ENCODE measurements at places on chromosomes 11 and 22.

DNA sequence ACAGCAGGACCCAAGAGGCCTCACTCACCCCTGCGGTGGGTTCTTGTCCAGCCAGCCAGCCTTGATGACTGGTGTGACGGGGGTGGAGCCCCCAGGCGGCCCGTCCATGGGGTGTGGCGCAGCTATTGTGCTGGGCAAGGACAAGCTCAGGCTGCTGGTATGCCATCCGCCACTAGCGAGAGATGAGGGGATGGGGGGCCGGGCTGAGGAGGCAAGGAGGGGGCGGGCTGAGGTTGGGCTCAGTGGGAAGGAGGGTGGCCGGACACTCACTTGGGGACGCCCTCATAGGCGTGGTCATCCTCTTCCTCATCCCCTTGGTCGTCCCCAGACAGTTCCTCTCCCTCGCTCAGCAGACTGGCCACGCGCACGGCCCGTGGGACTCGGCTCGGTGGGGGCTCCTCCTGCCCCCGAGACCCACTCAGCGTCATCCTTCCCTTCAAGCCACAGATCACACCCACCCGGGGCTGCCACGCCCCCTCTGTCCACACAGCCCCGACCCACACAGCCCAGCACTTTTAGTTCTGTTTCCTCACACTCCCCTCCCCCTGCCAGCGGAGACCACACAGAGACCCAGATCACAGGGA, 38.0 kb upstream of the PDE2A start:
- no peak for DNase-seq

- DNase-seq = no peak
Observed at GRCh38 chr22:35664955-35665587, 16.8 kb downstream of the APOL6 start.

DNA sequence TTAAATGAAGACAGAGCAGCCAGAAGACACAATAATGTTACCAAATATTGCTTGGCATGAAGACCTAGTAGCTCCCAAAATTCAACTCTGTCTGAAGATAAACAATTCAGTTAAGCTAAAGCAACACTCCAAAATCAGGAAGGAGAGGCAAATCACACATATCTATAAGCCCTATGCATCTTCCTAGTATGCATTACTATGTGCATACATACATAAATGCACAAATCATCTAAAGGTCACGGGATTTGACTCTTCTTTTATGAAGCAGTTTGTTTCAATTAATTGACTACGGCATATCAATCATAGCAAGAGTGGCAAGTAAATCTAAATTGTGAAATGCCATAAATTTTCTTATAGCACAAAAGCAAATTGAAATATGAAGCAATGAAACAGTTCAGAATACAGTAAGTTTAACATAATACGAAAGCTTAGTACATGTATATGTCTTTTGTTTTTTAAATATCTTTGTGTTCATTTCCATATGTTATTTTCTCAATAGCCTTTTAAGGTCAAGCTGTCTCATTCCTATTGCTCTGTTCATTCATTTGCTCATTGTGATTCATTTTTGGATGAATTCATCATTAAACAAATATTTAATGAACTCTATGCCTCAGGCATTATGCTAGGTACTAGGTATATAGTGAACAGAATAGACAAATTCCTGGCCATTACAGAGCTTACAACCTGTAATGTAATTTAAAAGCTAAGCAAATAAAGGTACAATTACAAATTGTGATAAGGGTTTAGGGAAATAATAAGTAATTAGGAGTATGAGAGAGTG, 540.5 kb downstream of the DLG2 start:
- no peak for DNase-seq

DNA sequence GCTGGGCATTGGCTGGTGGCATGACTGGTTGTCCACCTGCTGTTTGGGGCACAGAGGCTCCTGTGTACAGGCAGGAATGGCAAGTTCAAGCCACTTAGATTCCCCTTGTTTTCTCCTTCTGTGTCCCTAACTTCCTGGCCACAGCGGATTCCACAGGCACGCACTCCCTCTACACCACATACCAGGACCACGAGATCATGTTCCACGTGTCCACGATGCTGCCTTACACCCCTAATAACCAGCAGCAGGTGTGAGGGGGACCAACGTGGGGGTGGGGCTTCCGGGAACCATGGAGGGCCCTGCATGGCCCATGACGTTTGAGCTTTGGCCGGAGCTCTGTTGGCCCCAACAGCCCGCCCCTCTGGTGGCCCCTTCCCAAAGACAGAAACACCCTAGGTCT, 7.8 kb downstream of the SIPA1 start:
- DNase-seq = no peak

- DNase-seq = no peak
Observed at GRCh38 chr11:78685156-78685555, 110.5 kb upstream of the NARS2 start.
